ENCODE measurements at places on chromosomes 4 and X.

- DNase-seq, result no peak
Observed at GRCh38 chr4:188437535-188437934, 298.3 kb downstream of the TRIML1 start.

DNA sequence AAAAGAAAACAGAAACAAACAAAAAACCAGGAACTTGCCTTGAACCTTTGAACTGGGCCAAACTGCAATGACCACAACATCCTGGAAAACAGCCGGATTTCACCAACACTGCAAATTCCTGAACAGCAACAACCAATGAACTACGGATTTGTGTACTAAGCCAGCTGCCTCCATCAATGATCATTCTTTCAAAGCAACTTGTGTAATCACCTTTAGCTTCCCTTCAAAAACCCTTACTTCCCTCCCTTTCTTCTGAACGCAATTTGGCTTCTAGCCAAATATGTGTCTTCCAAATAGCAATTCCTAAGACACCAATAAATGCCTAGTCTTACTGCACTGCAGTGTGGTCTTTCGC lies 98.5 kb upstream of the FAM47C start:
- peak; percentile 66 for DNase-seq

DNA sequence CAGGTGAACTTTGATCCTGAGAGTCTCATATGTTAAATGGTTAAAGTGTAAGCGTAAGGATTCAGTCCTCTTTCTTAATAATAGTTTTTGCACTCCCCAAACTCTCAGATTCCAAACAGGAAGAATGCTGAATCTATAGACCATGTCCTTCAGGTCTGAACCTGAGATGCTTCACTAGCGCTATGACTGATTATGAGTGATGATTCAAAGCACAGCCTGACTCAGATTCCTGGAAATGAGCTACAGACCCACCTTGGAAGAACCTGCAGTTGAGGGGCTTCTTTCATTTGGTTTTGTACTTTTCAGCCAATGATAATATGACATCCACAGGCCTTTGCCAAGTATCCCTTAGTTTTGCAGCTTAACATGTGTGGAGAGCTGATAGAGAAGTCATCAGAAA lies 1.4 kb downstream of the EDNRA start:
- DNase-seq, result no peak

DNA sequence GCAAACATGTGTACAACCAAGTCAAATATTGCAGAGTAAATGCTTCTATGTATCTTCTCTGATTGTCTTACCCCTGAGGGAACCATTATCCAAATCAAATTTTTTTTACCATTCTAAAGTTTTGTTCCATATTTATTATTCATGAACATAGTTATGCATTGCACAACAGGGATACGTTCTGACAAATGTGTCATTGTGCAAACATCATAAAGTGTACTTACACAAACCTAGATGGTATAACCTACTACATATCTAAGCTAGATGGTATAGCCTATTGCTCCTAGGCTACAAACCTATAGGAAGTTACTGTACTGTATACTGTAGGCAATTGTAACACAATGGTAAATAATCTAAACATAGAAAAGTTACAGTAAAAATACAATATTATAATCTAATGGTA lies 23.4 kb downstream of the BEX3 start:
- no peak for DNase-seq

DNA sequence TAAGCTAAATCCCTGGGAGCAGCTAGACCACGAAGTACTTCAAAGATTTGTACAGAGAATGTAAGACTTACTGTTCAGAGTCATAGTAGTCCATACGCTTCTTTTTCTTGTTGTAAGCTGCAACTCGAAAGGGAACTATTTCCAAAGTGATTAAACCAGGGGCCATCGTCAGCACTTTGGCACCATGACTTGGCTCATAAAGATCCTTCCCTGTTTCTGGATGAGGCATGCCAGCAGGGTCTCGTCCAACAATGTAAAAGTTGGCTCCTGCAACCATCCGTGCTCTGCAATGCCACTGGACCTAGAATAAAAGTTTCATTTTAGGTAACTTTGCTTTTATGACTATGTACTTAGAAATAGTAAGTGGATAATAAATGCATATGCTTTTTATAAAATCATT lies 88.5 kb downstream of the PAPSS1 start:
- no peak for DNase-seq

DNA sequence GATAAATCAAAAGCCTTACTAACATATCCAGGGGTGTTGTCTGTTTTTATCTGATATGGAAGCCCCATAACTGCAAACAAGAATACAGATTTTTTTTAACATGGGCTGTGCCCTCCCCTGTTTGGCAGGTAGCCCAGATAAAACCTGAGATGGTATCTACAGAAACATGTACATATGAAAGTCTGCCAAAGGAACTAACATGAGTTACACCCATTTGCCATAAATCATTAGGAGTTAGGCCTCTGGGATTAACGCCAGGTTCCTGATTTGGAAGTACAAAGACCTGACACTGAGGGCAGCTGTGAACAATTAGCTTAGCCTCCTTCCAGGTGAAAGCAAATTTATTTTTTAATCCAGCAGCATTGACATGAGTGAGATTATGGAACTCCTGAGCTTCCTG lies 264.3 kb downstream of the TECRL start:
- peak; percentile 6 for DNase-seq

GRCh38 chr4:171524903-171525302 lies 288.3 kb upstream of the GALNTL6 start:
- no peak for DNase-seq

DNA sequence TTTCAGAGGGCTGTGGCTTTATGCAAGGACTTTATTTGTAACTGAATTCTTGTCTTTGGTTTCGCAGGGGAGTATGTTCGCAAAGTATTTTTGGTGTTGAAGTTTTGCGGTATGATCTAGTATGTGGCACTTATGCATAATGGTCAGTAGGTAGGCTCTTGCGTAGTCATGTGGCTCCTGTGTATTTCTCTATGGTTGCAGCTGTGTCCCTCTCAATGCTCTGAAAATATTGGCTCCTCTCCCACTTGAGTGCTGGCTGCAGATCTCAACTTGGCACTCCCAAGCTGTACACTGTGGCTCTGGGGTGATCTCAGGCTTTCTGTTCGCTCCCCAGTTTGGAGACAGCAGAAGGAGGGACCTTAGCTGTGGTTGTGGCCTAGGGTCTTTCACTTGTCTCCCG lies 24.8 kb downstream of the ARMCX5 start:
- no peak for DNase-seq

- peak; percentile 38 for DNase-seq
Observed at GRCh38 chr4:115687052-115687755, 573.8 kb upstream of the NDST4 start.

DNA sequence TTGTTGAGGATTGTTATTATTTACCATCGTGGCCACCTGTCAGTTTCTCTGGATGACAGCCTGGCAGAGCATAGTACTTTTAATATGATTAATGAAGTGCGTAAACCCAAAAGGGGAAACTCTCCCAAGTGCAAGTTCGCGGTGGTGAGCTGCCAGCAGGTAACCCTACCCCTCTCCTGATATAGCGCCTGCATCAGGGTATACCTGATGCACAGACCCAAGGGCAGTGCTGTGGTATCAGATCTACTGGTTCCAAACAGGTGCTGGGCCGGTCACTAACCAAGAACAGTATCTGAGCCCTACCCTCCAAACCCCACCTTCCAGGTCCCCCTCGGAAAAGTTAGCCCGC lies 1.6 kb downstream of the RNF150 start:
- DNase-seq, result no peak

GRCh38 chrX:115547448-115547847 lies 13.5 kb upstream of the PLS3 start:
- DNase-seq, result no peak

GRCh38 chr4:81214881-81215868 lies at the start of gene PRKG2:
Gene PRKG2, minus strand, starts transcription at chr4:81215222. Its CDS starts 10,175 bp downstream, at chr4:81205047.
- no peak for DNase-seq

Data from H4 (cell line).